AG09309 (cell line): ENCODE measurements at places on chromosomes 1 and 21.

DNA sequence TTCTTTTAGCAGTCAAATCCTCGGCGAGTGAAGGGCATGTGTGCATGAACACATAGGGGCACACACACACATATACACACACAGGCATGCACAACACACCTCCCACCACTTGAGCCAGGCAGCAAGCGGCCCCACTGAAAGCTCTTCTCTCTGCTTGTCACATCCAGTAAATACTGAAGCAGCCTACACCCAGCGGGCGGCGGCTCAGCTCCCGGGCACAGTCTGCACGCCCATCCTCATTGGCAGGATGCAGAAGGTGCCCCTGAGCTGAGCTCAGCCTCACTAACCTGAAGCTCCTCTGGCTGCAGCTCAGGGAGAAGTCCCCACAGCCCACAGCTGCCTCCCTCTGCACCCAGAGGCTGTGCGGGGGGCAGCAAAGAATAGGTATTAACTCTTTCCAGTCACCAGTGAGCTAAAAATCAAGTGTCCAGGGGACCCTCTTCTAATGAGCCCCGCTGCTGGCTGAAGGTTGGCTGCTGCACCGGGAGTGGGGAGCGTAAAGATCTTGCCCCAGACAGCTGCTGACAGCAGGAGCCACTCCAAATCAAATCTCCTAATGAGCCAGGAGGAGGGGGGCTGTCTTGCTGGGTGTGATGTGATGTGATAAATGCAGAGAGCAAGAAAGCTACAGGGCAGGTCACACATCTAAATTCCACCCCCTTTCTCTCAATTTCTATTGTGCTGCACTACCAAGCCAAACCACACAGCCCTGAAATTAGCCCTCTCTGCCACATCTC lies 12.5 kb downstream of the RGS8 start:
- DNase-seq: no peak

GRCh38 chr1:22031214-22031962 lies 21.1 kb upstream of the CDC42 start:
- DNase-seq: no peak

GRCh38 chr1:24981631-24982005 lies 51.5 kb upstream of the RUNX3 start:
- no peak for DNase-seq

DNA sequence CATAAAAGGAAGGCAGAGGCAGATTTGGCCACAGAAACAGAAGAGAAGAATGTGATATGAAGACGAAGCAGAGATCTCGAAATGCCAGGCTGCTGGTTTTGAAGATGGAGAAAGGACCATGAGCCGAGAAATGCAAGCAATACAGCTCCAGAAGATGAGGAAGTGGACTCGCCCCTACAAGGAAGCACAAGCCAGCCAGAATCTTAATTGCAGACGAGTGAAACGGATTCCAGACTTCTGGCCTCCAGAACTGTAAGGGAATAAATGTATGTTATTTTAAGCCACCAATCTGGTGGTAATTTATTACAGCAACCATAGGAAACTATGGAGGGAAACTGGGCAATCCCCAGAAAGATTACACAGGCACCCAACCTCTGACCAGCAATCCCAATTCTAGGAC lies 24.1 kb downstream of the TARBP1 start:
- DNase-seq: no peak

DNA sequence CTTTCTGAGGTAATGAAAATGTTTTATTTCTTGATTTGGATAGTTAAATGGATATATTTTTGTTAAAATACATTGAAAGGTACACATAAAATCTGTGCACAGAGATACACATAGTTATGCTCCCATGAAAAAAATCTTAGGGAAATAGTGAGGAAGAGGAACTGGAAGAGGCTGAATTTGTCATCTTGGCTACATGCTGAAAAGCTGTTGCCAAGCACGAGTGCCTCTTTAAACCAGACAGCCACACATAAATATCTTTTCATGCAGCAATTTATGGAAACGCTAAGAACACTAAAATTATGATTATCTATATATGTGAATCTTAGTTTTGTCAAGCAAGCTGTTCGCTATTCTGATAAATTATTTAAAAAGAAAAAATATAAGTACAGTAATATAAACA lies 12.8 kb upstream of the ADAR start:
- no peak for DNase-seq

- no peak for DNase-seq
These were observed 20.6 kb downstream of the STXBP3 start for GRCh38 chr1:108767115-108767514.

DNA sequence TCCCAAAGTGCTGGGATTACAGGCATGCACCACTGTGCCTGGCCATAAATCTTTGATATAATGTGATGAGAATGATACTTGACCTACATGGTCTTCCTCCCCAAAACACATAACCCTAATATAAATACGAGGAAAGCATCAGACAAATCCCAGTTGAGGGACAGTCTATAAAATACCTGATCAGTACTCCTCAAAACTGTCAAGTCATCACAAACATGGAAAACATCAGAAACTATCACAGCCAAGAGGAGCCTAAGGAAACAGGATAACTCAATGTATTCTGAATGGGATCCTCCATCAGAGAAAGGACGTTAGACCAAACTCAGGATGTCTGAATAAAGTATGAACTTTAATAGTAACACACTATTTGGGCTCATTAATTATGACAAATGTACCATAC lies 172.4 kb downstream of the NTPCR start:
- DNase-seq: no peak

DNA sequence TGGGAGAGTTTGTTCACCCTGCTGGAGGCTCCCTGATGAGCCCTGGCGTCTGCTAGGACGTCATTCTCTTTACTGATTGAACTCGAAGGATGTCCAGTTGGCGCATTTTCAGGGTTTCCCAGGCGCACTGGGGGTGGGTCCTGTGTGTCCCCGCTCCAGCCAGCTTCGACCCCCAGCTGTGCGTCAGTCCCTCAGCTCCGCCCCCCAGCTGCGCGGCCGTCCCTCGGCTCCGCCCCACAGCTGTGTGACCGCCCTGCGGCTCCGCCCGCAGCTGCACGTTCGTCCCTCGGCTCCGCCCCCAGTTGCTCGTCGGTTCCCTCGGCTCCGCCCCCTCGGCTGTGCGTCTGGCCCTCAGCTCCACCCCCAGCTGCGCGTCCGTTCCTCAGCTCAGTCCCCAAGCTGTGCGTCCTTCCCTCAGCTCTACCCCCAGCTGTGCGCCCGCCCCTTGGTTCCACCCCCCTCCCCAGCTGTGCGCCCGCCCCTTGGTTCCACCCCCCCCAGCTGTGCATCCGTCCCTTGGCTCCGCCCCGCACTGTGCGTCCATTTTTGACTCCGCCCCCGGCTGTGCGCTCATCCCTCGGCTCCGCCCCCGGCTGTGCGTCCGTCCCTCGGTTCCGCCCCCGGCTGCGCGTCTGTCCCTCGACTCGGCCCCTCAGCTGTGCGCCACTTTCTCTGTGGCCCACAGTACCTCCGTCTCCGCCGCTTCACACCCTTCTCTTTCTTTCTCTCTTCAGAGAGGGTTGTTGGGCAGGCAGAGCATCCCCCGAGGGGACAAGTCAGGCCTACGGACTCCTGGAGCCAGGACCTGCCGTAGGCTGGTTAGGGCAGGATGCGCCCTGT lies 61.3 kb downstream of the FAAP20 start:
- DNase-seq: peak; percentile 91

DNA sequence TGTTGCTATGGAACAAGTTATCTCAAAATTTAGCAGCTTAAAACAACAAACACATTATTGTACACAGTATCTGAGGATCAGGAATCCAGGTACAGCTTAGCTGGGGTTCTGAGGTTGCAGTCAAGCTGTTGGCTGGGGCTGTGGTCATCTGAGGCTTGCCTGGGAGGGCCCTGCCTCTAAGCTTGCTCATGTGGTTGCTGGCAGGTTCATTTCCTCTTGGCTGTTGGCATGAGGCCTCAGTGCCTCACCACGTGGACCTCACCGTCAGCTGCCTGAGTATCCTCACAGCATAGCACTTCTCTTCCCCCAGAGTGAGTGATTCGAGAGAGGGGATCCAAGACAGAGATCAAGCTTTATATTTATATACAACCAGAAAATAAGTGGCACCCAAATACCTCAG lies 18.6 kb downstream of the NTPCR start:
- DNase-seq: no peak

DNA sequence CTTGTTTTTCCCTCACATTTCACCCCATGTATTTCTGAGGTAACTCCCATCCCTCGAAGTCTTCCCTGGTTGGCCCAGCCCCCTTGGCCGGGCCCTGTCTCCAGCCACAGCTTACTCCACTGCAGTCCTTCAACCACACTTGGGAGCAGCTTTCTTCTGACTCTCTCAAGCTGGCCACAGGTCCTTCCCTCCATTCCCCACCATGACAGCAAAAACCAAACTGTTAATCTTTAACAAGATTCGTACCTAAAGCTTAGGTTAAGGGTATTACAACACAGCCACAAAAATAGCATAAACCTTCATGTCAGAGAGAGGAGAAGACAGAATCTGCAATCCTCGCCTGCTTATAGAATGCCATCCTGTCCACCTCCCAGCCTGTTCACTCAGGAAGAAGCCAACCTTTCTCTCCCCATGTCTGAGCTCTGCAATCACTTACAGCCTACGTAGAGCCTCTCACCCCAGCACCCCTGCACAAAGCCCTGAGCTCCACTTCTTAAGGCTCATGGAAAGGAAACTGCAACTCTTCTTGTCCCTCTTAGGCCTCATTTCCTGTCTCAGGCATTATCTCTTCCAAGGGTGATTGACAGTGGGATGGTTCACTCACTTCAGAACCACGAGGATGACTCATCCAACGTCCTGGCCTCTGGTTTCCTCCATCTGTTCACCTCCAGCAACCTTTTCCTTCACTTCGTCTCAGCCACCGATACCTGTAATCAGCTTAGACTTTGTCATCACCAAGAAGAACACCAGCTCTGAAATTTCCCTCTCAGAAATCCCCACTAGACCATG lies 72.8 kb downstream of the CD2 start:
- no peak for DNase-seq

- DNase-seq: no peak
These were observed 11.3 kb downstream of the TSPAN2 start for GRCh38 chr1:115077984-115078330.

DNA sequence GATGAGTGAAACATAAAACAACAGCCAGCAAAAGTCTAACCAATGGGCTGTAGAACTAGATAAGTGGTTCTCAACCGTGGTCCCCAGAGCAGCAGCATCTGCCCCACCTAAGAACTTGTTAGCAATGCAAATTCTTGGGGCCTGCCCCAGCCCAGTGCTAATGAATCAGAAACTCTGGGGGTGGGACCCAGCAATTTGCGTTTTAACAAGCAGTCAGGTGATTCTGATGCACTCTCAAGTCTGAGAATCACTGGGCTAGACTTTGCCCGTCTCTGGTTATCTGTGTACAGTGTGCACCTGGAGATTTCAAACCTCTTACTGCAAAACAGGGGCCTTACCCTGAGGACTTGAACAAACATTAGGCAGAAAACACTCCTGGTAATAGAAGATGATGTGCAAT lies 66.5 kb downstream of the PLXNA2 start:
- no peak for DNase-seq

- DNase-seq: no peak
These were observed 20.4 kb downstream of the SERINC2 start for GRCh38 chr1:31433396-31433930.

- no peak for DNase-seq
These were observed 69.2 kb upstream of the MAGI3 start for GRCh38 chr1:113320972-113321680.

DNA sequence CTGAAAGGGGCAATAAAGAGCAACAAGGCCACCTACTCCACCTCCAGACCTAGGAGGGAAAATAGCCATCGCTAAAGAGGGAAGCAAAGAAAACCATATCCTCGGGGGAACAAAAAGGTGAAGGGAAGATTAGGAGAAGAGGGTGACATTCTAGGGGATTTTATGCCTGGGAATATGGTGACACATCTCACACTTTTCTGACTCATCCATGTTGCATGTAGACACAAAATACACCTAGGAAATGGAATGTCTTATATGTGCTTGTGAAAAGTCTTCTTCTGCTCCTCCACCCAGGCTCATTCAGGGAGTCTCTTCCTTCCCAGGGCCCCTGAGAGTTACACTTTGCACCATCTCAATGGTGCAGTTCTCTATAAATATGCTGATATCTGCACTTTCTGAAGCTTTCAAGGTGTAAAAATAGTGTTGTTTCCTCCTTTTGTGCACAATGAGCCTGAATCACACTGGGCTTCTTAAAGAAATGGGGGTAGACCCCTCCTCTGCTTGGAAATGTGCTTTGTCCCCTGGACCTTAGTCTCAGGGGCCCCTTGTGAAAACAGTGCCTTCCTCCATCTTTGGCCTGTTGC lies 195.9 kb downstream of the CYYR1 start:
- DNase-seq: no peak
